ENCODE measurements at places on chromosomes 6 and 20. TPM values are rescaled to one million over a fixed set of nuclear protein-coding genes. Genes with fewer than 3 reads are reported as not detected.

DNA sequence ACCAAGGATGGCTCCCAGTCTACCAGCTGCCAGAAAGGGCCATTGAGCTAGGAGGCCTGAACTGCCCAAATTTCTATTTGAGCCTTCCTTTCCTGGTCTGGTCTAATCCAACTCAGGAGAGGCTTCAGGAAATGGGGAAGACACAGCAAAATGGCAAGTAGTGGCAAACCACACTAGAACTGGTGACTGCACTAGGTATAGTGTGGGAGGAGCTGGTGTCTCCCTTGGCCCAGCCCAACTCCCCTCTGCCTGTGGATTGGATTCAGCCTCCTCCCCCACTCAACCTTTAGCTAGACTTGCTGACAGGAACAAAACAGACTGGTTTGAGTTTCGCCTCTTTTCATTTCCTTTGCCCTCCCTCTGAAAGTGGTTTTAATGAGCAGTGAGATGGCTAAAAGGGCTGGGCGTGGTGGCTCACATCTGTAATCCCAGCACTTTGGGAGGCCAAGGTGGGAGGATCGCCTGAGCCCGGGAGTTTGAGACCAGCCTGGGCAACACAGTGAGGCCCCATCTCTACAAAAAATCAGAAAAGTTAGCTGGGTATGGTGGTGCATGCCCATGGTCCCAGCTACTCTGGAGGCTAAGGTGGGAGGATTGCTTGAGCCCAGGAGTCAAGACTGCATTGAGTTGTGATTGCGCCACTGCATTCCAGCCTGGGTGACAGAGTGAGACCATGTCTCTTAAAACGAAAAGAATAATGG, 17.5 kb downstream of the MRPS18A start:
- peak overlapping the region; percentile 20 for H3K4me3 ChIP-seq
- no peaks in the 10 kb centered on the region for H3K27me3 ChIP-seq
- H3K36me3 ChIP-seq: peaks cover 16% of the 10 kb centered on the region
- no peak for DNase-seq

DNA sequence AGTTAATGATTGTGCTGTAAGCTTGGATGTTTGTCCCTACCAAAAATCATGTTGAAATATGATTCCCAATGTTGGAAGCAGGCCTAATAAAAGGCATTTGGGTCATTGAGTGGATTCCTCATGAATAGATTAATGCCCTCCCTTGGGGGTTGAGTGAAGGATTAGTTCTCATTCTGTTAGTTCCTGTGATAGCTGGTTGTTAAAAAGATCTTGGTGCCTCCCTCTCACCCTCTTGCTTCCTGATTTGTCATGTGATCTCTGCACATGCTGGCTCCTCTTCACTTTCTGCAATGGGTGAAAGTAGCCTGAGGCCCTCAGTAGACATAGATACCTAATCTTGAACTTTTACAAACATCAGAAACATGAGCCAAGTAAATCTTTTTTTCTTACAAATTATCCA, 115.6 kb upstream of the HCRTR2 start:
- H3K36me3 ChIP-seq: no peaks in the 10 kb centered on the region
- no peak overlapping the region for H3K27ac ChIP-seq
- H3K4me3 ChIP-seq: no peak overlapping the region
- no peaks in the 10 kb centered on the region for H3K4me1 ChIP-seq
- no peak for DNase-seq

DNA sequence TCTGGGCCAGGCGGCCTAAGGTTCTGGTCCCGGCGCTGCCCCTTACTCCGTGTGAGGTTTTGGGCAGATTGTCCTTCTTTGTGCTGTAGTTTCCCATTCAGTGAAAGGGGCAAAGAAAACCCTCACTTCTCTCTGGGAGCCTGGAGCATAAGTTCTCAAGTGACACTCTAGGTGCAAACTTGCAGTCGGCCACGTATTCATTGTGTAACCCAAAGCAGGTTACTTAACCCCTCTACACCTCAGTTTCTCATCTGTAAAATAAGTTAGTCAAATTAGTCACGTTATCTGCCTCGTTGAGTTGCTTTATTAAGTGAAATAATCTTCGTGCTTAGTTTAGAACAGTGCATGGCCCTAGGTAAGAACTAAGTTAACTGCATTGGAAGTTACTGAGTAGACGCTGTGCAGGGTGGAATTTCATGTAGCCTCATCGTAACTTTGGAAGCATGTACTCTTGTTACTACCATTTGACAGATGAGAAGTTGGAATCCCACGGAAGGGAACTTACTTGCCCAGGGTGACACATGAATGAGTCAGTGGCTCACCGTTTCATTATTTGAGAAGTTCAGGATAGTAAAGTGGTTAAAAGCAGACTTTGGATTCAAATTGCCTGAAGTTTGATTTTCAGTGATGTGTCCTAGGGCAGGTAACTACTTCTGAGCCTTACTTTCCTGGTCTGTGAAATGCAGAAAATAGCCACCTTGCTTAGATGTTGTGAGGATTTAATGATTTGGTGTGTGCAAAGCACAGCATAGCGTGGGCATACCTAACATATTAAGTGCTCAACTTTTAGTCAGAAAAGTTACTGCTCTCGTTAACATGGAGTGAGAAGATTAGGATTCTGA, 556 bp upstream of the MROH8 start:
- peak overlapping the region; percentile 94 for H3K4me3 ChIP-seq

DNA sequence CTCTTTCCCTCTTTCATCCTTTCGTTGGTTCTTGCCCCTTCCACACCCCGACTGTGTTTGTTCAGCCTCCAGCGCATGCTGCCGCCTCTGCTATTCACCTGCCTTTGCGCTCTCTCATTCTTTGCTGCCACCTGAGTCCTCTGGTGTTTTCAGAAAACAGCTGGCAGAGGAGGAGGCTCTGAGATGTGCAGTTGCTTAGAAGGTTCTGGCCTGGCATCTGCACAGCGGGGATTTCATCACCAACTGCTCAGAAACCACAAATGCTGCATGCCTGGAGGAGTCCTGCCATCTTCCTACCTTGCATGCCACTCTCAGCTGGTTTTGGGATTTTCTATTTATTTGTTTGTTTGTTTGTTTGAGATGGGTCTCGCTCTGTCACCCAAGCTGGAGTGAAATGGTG, 39.2 kb upstream of the CLDN20 start:
- no peak for DNase-seq
- no peaks in the 10 kb centered on the region for H3K36me3 ChIP-seq
- peak overlapping the region; percentile 28 for H3K27ac ChIP-seq
- H3K4me1 ChIP-seq: peaks cover 14% of the 10 kb centered on the region

The KCNQ2 gene
- 0.19 TPM for total RNA-seq

DNA sequence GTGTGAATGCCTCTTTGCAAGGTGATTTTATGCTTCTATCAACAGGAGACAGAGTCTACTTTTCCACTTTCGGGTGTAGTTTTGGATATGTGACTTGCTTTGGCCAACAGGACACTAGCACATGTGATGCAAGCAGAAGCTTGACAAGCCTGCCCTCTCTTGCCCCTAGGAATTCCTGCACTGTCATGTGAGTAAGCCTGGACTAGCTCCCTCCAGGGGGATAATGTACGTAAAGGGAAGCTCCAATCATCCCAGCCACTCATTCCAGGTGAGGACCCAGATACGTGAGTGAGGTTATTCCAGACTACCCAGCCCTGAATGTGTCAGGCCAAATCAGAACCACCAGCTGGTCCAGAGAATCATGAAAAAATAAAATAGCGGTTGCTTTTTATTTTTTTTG, 33.3 kb downstream of the BEND3 start:
- no peaks in the 10 kb centered on the region for H3K27me3 ChIP-seq
- H3K4me1 ChIP-seq: peaks cover 4% of the 10 kb centered on the region
- no peak overlapping the region for H3K27ac ChIP-seq
- H3K4me3 ChIP-seq: no peak overlapping the region
- H3K36me3 ChIP-seq: peaks cover 17% of the 10 kb centered on the region

DNA sequence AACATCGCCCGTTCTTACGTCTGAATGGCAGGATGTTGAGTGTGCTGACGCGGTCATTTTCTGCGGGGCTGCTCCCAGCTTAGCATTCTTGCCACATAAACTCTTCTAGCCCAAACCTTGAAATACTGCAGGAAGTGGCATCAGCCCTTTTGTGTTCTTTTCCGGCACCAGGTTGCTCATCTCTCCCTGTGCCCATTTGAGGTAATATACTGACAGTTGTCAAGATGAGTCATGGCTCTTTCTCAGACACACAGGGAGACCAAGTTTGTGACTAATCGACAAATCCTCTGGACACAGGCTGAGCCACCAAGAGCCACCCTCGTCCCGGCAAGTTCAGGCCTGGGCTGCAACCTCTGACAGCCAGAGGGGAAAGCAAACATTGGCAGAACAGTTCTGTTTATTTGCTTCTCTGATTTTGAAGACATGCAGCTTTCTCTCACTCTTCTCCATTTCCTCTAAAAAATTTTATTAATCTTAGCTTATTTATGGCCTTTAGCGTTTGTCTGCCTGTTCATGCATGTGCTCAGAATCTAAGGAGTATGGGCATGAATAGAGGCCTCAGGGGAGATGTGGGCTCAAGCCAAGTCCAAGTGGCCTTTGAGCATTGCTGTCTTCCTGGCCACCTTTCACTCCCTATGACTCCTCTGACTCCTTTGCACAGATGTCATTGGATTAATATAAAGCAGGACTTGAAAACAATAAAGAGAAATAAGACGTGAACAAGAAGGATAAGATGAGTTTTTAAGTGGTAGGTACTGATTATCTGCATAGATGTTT, 328.2 kb upstream of the JAG1 start:
- H3K4me3 ChIP-seq: no peak overlapping the region
- no peak for DNase-seq
- no peaks in the 10 kb centered on the region for H3K27me3 ChIP-seq
- no peaks in the 10 kb centered on the region for H3K4me1 ChIP-seq
- H3K27ac ChIP-seq: no peak overlapping the region

DNA sequence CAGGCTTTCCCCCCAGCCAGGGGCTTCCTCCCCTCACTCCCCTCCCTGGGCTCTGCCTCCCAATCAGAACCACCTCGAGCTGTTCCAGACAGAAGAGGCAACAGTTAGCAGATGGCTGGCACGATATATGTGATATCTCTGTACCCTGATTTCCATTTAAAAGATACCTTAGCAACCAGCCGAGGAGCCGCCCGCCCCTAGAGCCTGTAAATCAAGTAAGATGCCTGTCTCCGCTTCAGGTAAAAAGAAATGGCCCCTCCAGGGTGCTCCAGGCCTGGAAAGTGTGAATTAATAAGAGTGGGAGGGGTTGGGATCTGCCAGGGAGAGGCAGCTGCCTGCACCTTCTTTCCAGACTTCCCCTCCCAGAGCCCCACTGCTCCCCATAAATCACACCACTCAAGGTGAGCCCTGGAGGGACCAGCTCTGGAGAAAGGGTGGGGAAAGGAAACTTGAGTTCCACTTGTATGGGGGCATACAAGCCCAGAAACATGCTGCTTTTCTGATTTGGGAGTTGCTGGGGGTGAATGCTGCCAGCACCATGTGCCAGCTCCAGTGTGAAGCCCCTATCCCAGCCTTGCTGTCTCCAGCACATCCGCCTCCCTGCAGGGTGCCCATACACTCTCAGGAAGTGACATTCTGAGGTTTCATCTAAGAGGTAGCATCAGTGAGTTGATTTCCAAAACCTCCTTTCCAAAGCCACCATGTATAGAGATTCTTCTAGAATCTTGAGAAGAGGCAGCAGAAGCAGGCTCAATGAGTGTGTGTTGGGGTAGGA, 148.0 kb downstream of the LRFN2 start:
- no peak overlapping the region for H3K4me3 ChIP-seq
- H3K4me1 ChIP-seq: peaks cover 16% of the 10 kb centered on the region
- no peak overlapping the region for H3K27ac ChIP-seq
- DNase-seq: no peak

- peaks cover under 1% of the 10 kb centered on the region for H3K4me1 ChIP-seq
- H3K36me3 ChIP-seq: no peaks in the 10 kb centered on the region
- no peak overlapping the region for H3K4me3 ChIP-seq
Measured at GRCh38 chr20:60206259-60206658, 248.0 kb downstream of the CDH26 start.

The ZSCAN31 gene
- total RNA-seq: 1.9 TPM

The GPR6 gene
- total RNA-seq: not detected

DNA sequence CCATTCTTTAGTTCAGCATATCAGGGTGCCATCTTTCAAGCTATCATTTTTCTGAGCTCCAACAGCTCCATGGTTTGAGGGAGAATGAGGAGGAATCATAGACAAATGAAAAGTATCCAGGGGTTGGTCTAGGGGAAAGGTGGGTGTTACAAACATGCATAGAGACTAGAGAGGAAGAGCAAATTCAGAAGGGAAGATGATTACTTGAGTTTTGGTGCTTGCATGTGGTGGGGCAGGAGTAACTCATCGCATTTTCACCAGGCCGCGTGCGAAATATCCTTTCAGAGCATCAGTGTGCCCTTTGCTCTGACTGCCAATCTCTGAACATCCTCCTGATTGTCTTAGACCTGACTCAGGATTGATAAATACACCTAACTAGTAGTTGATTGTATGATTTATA, 7.7 kb upstream of the BICRAL start:
- peaks cover 4% of the 10 kb centered on the region for H3K36me3 ChIP-seq
- peaks cover 2% of the 10 kb centered on the region for H3K27me3 ChIP-seq
- H3K4me3 ChIP-seq: peak overlapping the region; percentile 72
- H3K27ac ChIP-seq: peak overlapping the region; percentile 92

DNA sequence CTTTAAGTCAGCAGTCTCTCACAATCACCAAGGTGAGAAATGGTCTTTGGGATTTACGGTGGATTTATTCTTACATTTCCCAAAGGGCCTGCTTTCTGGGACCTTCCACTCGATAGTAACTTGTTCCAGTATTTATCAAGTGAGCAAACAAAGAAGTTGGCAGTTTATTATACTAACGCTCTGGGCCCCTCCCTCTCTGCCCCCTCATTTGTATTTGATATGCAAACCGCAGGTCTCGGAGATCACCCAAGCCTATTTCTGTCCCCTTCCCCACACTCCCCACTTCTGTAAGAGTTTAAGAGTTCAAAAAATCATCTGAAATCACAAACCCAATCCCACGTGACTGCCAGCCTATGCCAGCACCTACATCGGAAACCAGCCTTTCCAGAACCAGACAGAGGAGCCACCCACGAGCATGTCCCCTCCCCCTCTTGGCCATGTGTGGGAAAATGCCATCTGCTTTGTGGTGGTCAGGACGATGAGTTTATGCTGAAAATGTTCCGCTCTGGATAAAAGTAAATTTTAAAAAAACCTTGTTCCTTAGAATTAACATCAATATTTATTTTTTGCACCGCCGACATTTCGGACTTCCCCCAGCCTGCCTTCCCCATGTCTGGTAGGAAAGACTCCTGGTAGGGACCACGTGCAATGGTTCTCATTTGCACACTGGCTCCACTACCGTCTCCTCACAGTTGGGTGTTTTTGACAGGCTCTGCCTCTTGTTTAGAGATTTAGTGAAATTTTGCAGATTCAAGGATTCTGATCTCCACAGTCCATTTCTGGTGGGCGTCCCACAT, 281.0 kb downstream of the TFAP2C start:
- no peaks in the 10 kb centered on the region for H3K4me1 ChIP-seq
- no peaks in the 10 kb centered on the region for H3K36me3 ChIP-seq
- H3K27ac ChIP-seq: no peak overlapping the region

All from activated naive CD8-positive, alpha-beta T cell treated with anti-CD3 and anti-CD28 coated beads, Interleukin-2, amount 10 ng/mL, durations not matched to agents 7 days and 5 days (primary cell).